Neural crest cell (in vitro differentiated cells): ENCODE measurements at places on chromosomes 12 and 14.

DNA sequence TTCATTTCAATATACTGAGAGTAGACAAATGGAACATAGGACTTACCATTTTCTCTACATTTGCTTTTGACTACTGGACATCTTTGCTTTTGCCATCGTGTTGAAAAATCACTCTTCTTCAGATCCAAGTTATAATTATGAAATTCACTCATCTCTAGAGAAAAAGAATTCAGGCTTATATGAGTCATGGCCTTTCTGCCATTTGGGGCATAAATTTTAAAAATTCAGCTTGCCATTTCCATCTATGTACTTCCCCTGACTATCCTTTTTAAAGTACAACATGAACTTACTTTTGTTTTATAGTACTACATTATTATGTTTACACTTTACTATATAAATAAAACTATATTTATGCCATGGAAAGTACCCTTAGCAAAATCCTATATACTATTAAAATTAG, 3.0 kb downstream of the KLRK1 start:
- no peak for DNase-seq

DNA sequence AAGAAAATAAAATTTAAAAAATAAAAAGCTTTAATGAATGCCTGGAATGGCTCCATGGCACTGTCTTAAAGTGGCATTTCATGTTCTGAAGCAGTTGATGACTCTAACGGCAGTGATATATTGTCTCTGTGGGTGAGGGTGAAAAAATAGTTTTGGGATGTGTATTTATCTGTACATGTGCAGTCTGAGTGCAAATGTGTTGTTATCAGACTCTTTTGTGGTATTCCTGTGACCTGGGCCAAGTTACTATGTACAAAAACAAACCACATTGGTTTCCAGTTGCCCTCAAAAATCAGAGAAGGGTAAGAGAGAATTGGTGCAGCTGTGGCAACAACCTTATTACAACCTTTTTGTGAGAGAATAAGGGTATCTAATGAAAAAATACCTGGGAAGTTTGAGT, 81.7 kb upstream of the CCDC91 start:
- no peak for DNase-seq

- no peak for DNase-seq
Observed at GRCh38 chr14:29007990-29008389, 241.4 kb downstream of the FOXG1 start.

DNA sequence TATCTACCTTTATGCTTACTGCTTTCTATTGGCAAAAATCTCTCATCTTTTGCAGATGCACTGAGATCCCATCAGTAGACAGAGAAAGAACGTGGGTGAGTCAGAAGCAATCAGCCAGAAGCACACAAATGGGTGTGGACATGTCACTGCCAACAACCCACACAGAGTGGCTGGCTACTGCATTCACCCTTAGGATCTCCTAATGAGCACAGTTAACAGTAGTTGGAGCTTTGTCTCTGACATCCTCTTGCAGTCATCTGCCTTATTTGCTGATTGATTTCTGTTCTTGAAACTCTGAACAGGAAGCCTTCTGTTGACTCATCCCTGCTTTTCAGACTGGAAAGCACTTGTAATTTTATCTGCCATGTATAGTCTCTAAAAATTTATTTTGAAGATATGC, 117.2 kb downstream of the RGS6 start:
- no peak for DNase-seq

DNA sequence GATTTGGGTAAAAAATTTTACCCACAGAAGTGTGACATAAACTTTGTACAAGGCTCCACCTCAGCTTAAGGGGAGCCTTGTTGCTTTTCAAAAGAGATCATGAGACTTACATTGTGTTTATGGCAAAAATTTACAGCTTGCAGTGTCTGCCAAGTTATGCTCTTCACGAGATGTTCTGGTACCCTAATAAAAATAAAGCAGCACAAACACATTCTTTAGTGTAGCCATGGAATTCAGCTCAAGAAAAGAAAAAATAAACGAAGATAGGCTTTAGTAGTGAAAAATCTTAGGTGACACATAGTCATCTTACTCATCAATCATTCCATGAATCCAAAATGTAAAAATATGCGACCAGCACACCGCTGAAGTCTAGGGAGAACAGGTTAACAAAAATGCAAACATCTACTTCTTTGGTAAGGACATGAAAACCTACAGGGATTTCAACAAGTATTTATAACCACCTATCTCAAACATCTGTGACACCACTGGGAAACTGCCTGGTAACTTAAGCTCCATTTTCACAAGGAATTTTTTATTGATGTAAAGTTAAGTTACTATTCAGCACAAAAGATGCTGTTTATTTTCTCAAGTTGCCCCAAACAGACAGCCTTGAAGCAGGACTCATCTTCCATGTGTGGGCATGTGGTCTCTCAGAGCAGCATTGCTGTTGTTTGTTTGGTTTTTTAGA, 32.9 kb downstream of the DMAC2L start:
- DNase-seq: no peak

GRCh38 chr14:21084998-21085853, 13.2 kb downstream of the ZNF219 start:
- DNase-seq: no peak

- DNase-seq: no peak
Observed at GRCh38 chr12:92504594-92504981, 198.2 kb upstream of the PLEKHG7 start.

DNA sequence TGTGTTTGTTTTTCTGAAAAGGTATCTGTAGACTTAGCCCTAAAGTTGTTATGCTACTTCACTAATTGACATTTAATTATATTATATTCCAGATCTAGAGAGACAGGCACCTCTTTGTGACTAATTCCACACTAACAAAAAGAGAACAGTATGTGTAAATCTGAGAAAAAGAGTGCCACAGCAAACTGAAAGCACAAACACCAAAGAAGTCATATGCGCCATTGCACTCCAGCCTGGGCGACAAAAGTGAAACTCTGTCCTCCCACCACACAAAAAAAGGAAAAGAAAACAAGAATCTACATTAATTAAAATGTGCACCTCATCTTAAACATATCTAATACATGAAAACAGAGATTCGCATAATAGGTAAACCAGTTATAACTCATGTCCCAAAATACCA, 4.4 kb upstream of the CSRNP2 start:
- DNase-seq: no peak

DNA sequence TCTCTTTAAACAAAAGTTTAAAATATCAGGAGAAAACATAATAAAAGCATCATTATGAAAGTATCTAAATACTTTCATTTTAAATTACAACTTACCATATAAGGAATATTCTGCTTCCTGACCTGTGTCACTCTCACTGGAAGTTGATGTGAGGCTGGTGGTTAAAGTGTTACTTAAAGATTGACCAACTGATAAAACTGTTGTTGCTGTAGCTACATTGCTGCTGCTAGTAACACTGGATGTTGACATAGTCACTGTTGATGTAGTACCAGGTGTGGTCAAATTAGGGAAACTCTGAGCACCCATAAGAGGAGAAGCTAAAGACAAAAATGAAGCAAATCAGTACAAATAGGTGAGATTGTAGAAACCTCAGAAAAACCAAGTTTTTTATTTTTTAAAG, 79.9 kb downstream of the HECTD1 start:
- no peak for DNase-seq

DNA sequence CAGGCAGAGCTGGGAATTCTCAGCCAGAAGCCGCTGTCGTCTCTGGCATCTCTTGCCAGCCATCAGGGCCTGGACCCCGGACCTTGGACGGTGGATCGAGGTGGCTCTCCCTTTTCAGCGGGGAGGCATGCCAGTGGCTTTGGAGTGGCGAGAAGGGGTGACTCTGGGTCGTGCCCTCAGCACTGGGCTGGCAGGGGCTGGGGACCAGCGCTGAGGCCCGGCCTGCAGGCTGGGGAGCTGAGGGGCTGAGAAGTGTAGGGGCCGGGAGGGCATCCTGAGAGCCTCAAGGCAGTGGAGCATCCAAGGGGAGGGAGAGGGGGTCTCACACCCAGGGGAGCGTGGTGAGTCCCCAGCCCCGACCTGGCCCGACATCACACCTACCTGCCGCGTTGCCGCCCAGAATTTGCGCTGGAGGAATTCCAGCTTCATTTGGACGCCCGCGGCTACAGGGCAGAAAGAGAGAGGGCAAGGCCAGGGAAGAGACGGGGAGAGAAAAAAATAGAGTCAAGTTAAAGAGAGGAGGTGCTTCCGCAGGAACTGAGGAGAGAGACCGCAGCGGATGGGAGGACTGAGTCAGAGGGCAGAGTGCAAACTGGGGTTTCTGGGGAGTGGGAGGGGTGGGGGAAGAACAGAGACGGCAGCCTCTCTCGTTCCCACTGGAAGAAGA, 9.0 kb upstream of the LRTM2 start:
- no peak for DNase-seq

DNA sequence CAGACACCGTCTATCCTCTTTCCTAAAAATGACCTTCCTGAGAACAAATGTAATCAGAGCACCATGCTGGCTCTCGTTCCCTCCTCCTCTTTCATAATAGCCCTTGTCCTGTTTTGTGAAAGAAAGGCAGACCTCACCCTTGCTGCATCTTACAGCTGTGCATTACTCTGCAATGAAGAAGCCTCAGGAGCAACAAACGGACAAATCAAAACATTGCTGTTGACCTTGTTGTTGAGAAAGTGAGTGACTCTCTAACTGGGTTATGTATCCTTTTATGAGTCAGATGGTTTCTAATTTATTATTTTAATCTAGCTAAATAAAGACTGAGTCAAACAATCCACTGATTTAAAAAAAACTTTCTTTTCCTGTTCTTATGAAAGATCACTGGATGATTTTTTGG, 180.9 kb downstream of the RPS29 start:
- DNase-seq: no peak

- DNase-seq: no peak
Observed at GRCh38 chr12:42779186-42779859, 189.8 kb upstream of the PRICKLE1 start.

GRCh38 chr12:31034372-31034771, 39.3 kb upstream of the DDX11 start:
- no peak for DNase-seq

DNA sequence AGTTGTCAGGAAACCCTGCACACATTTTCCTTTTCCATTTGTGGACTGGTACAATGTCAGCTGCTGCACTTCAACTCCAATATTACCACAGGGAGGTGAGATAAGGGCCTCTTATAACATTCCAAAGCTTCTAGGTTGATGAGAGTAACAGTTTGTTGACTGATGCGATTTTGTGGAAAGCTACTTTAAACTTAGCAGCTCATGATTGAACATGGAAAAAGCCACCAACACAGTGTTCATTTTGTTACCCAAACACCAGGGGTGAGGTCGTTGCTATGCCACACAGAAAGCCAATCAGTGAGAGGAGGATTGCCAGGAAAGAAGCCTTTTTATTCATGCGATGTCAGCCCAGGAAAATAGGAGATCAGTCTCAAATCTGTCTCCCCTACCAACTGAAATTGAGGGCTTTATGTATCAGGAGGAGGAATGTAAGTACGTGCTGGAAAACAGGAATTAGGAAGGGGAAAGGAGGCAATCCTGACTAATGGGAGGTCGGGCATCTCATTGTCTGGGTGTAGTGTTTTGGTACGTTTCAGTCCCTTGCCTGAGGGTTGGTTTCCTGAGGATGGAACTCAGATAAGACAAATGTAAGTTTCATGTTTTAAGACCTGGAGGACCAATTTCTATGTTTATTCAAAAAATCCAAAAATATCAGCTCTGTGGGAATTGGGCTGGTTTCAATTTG, 92.7 kb upstream of the PLEKHA5 start:
- DNase-seq: no peak

- no peak for DNase-seq
Observed at GRCh38 chr14:31283578-31284252, 76.1 kb upstream of the HECTD1 start.

- no peak for DNase-seq
Observed at GRCh38 chr12:131276501-131277185, 322.9 kb downstream of the ADGRD1 start.

- DNase-seq: no peak
Observed at GRCh38 chr14:88002421-88003075, 2.4 kb upstream of the GPR65 start.

- no peak for DNase-seq
Observed at GRCh38 chr14:89672636-89673511, 255.8 kb upstream of the FOXN3 start.

- no peak for DNase-seq
Observed at GRCh38 chr12:58139894-58140293, 198.5 kb downstream of the ATP23 start.

GRCh38 chr12:68784015-68784414, 24.0 kb upstream of the MDM2 start:
- no peak for DNase-seq

DNA sequence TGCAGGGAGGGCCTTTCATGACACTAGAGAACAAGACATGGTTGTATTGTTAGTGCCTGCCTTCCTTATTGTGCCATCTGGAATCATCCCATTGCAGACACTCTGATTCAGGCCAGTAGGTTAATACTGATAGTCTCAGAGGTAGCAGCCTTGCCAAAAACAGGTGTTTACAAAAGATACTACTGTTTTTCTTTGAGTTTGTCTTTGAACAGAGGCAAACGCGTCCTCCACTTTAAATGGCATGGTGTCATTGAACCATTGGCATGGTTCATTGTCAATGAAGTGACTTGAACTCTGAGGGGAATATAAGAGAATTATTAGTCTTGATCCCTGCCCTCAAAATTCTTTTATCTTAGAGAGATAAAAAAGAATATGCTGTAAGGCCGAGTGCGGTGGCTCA, 4.2 kb downstream of the FNTB start:
- no peak for DNase-seq

GRCh38 chr12:6539314-6539682, 5.0 kb downstream of the GAPDH start:
- DNase-seq: no peak

DNA sequence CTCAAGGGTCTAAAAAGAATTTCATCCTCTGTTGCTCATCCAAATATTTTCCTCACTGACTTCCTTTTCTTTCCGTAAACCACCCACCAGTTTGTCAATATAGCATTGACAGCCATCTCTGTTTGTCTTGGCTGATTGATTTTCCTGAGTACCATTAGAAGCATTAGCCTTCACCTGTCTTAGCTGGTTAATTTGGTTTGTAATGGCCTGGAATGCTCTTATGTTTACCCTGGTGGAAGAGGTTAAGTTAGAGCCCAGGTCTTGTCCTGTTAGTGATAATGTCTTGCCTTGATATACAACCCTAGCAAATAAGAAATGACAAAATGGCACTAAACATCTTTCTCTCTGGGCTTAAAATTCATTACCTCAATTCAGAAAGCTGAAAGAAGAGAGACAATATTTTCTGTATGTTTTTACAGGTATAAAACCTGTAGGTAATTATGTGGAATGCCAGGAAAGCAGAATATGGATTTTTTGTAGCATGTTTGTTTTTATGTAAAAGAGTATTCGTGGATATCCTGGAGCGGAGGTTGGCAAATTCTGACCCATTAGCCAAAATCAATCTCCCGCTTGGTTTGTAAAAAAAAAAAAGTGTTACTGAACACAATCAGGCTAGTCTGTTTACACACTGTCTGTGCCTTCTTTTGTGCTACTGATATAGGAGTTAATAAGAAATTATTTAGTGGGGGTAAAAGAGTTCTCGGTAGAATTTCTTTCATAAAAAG, 224.4 kb upstream of the DAAM1 start:
- DNase-seq: no peak

DNA sequence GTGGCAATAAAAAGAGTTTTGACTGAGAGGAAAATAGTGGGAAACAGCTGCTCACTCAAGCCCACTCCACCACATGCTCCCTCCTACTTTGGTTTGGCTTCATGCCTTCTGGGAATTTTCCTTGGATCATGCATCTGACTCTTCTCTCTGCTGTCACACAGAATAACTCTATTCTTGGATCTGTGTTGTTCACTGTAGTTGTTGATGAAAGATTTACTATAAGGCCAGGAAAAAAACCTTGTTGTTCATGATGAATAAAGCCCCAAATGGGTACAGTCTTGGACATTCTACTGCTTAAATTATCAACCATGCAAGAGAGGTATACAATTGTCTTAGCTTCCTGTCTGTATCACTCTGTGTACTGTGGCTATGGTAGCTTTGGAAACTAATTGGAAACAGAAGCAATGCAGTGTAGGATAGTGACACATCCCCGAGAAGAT, 70.5 kb downstream of the TMX1 start:
- no peak for DNase-seq
